Sigmoid colon (tissue), 7 donors: ENCODE measurements at places on chromosomes 7 and 10.

DNA sequence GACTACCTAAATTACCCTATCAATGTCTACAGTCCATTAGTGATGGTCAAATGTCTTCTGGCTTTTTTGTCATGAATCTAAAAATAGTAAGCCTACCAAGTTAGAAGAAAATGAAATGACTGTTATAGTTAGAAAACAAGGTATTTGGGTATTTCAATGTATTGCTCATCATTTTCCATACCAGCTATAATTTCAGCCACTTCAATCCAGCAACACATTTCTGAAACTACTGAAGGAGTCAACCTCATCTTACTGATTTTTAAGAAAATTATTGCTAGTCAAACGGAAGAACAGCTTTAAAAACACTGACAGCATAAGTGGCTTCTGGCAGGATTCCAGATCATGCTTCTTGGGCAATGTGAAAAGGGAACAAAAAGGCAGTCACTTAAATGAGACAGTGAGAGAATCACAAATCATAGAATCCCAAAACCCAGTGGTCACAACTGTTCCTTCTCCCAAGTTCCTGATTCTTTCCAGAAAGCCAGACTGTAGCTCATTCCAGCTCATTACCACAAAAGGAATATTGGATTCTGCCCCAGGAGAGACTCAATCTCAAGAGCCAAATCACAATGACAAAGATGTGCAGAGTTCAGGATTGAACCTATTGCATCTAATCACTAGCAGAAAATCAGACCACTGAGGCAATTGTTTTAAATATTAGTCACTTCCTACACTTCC, 61.2 kb upstream of the LRRN3 start:
- H3K4me3 ChIP-seq: no peak overlapping the region
- no peaks in the 10 kb centered on the region for H3K4me1 ChIP-seq
- DNase-seq: no peak
- H3K27ac ChIP-seq: no peak overlapping the region
- H3K27me3 ChIP-seq: no peaks in the 10 kb centered on the region

- no peak overlapping the region for H3K27ac ChIP-seq
- no peaks in the 10 kb centered on the region for H3K27me3 ChIP-seq
- no peaks in the 10 kb centered on the region for H3K36me3 ChIP-seq
- no peaks in the 10 kb centered on the region for H3K4me1 ChIP-seq
- DNase-seq: no peak
Measured at GRCh38 chr10:6473901-6474370, 106.1 kb downstream of the PRKCQ start.

- no peaks in the 10 kb centered on the region for H3K27me3 ChIP-seq
- H3K4me3 ChIP-seq: no peak overlapping the region
- no peak for DNase-seq
- no peak overlapping the region for H3K27ac ChIP-seq
- H3K36me3 ChIP-seq: no peaks in the 10 kb centered on the region
- H3K4me1 ChIP-seq: no peaks in the 10 kb centered on the region
Measured at GRCh38 chr10:99266383-99266782, 30.7 kb upstream of the HPSE2 start.

- no peaks in the 10 kb centered on the region for H3K4me1 ChIP-seq
- no peak overlapping the region for H3K4me3 ChIP-seq
- no peak for DNase-seq
- no peaks in the 10 kb centered on the region for H3K36me3 ChIP-seq
- H3K27me3 ChIP-seq: no peaks in the 10 kb centered on the region
Measured at GRCh38 chr7:123770378-123770777, 21.6 kb upstream of the WASL start.

- H3K27me3 ChIP-seq: peaks cover 24% of the 10 kb centered on the region
- H3K36me3 ChIP-seq: no peaks in the 10 kb centered on the region
- H3K4me1 ChIP-seq: peaks cover 12% of the 10 kb centered on the region
- peak; percentile 70 for DNase-seq
- H3K27ac ChIP-seq: no peak overlapping the region
Measured at GRCh38 chr7:100632951-100633717, 8.2 kb downstream of the TFR2 start.

GRCh38 chr7:149427096-149427680, 33.7 kb downstream of the ZNF777 start:
- H3K36me3 ChIP-seq: peaks cover 12% of the 10 kb centered on the region
- no peak overlapping the region for H3K27ac ChIP-seq
- H3K4me1 ChIP-seq: peaks cover 11% of the 10 kb centered on the region
- H3K4me3 ChIP-seq: no peak overlapping the region
- no peaks in the 10 kb centered on the region for H3K27me3 ChIP-seq
- DNase-seq: no peak

DNA sequence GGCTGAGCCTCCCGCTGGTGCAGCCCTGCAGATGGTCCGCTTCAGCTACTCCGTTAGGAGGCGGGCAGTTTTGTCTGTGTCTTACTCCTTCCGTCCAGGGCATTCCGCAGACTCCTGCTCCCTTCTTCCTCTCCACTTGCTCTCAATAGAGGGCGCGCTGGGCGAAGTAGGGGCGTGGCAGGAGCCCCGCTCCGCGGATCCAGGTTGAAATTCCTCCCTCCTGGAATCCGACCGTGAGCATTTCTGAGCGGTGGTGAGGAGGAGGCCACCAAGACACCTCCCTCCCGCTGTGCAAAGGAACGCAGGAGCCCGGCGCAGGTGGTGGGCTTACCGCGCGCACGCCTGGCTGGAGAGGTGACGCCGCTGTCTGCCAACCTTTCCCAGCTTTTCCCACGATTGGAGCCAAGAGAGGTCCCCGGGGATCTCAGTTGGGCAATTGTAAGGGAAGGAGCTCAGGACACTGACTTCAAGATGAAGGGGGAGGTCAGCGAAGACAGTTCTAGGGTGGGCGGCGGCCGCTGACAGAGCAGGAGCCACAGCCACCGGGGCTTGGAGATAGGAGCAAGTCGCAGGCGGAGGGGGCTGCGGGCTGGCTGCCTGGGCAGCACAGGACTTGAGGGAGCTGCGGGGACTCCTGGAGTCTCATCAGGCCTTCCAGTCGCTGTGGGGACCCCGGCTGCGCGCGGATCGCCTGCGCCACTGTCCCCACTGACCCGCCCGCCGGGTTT, 1011.3 kb downstream of the XPNPEP1 start:
- no peaks in the 10 kb centered on the region for H3K27me3 ChIP-seq
- H3K36me3 ChIP-seq: no peaks in the 10 kb centered on the region
- DNase-seq: peak; percentile 81
- no peaks in the 10 kb centered on the region for H3K4me1 ChIP-seq

- no peak overlapping the region for H3K27ac ChIP-seq
- no peaks in the 10 kb centered on the region for H3K27me3 ChIP-seq
- H3K4me3 ChIP-seq: no peak overlapping the region
- DNase-seq: no peak
- no peaks in the 10 kb centered on the region for H3K36me3 ChIP-seq
Measured at GRCh38 chr7:133601617-133602016, 348.7 kb downstream of the EXOC4 start.

DNA sequence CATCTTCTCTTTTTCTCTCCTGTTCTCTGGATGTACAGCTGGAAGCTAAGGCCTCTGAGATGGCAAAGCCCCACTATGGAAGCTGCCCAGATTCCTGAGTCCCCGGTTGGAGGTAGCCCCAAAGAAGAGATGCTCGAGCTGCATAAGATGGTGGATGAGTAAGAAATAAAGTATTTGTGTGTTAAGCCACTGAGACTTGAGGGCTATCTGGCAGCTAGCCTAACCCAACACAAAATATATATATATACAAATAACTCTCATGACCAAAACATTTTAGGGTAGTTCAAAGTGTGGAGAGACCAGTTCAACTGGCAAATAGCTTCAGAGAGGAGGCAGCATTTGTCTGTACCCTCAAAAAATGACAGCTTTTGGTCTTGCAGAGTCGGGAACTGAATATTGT, 72.4 kb upstream of the PDE1C start:
- no peak overlapping the region for H3K4me3 ChIP-seq
- H3K36me3 ChIP-seq: no peaks in the 10 kb centered on the region
- no peaks in the 10 kb centered on the region for H3K4me1 ChIP-seq
- no peaks in the 10 kb centered on the region for H3K27me3 ChIP-seq
- no peak for DNase-seq
- H3K27ac ChIP-seq: no peak overlapping the region

- H3K36me3 ChIP-seq: no peaks in the 10 kb centered on the region
- no peaks in the 10 kb centered on the region for H3K27me3 ChIP-seq
- no peaks in the 10 kb centered on the region for H3K4me1 ChIP-seq
- DNase-seq: no peak
Measured at GRCh38 chr10:42630537-42631134, 7.7 kb downstream of the ZNF33B start.

- H3K27ac ChIP-seq: no peak overlapping the region
- H3K27me3 ChIP-seq: no peaks in the 10 kb centered on the region
- H3K4me3 ChIP-seq: no peak overlapping the region
- H3K36me3 ChIP-seq: no peaks in the 10 kb centered on the region
Measured at GRCh38 chr10:126849646-126850045, 55.6 kb upstream of the DOCK1 start.

GRCh38 chr10:44635176-44635575, 250.3 kb upstream of the CXCL12 start:
- no peaks in the 10 kb centered on the region for H3K36me3 ChIP-seq
- H3K27me3 ChIP-seq: no peaks in the 10 kb centered on the region
- no peaks in the 10 kb centered on the region for H3K4me1 ChIP-seq
- no peak for DNase-seq
- H3K27ac ChIP-seq: no peak overlapping the region
- no peak overlapping the region for H3K4me3 ChIP-seq

DNA sequence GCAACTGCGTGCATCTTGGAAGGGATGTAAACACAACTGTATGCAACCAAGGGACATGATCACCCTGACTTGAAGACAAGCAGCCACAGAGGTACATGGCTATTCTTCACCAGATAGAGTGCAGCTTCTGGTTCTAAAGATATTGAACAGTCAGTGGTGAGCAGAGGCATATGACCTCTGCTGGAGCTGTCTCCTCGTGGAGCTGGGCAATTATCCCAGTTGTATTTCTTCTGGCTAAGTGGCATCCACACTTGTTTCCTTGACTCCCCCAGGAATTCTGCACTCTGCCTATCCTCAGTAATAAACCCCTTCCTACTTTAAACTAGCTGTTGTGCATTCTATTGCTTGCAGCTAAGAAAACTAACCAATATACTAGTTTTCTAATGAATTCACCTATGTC, 216.8 kb downstream of the THSD7A start:
- no peak overlapping the region for H3K4me3 ChIP-seq
- H3K4me1 ChIP-seq: no peaks in the 10 kb centered on the region
- H3K27me3 ChIP-seq: no peaks in the 10 kb centered on the region
- no peaks in the 10 kb centered on the region for H3K36me3 ChIP-seq
- no peak for DNase-seq
- no peak overlapping the region for H3K27ac ChIP-seq

DNA sequence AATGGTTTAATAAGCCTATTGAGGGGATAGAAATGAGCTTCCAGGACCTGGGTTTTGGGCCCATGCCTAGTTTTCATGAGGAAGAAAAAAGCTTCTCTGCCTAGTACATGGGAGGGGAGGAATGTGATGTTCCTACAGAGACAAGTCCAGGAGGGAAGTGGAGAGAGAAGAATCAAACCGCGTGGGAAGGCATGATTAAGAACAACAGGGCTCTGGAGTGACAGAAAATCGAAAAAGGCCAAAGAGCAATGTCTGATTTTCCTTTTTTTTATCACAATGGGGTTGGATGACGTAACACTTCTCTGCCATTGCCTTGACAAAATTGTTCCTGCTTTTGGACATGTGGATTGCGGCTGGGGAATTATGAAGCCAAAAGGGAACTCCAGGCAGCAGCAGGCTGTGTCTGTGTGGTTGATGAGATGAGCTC, 258.6 kb downstream of the CXCL12 start:
- no peak overlapping the region for H3K27ac ChIP-seq
- no peaks in the 10 kb centered on the region for H3K4me1 ChIP-seq
- DNase-seq: peak; percentile 72
- H3K27me3 ChIP-seq: no peaks in the 10 kb centered on the region
- H3K4me3 ChIP-seq: no peak overlapping the region

DNA sequence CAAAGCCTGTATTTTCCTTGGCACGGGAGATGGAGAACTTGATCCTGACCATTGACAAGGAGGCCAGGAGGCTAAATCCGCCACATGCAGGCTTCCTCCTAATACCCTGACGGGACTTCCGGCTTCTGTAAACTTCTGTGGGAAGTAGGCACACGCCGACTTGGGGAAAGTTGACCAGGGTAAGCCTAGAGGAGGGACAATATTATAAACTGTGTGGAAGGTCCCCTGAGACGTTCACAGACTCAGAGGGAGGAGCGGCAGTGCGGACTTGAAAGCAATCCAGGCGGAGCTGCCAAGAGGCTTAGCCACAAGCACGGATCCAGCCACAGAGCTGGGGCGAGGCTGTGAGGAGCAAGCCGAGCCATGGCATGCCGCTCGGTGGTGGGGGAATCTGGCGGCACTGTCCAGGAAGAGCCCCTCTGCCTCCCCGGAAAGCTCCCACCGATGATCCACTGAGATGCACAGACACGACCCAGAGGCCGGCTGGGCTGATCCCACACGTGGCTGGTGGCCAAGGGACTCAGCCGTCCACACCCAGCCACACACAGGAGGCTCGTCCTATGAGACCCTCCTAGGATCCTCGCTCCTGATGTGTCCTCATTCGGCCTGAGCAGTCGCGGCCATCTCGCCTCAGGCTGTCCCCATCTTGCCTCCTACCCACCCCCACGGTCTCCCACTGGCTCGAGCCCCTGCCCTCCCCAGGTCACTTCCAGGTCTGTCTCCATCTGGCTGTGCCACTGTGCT, 40.0 kb upstream of the INSIG1 start:
- H3K4me3 ChIP-seq: no peak overlapping the region
- H3K27ac ChIP-seq: peak overlapping the region; percentile 76
- no peaks in the 10 kb centered on the region for H3K4me1 ChIP-seq
- H3K27me3 ChIP-seq: peaks cover 5% of the 10 kb centered on the region
- H3K36me3 ChIP-seq: no peaks in the 10 kb centered on the region
- DNase-seq: peak; percentile 84

- H3K4me1 ChIP-seq: peaks cover 69% of the 10 kb centered on the region
- H3K27ac ChIP-seq: peak overlapping the region; percentile 10
- H3K36me3 ChIP-seq: no peaks in the 10 kb centered on the region
- no peak overlapping the region for H3K4me3 ChIP-seq
- H3K27me3 ChIP-seq: no peaks in the 10 kb centered on the region
- no peak for DNase-seq
Measured at GRCh38 chr10:6173203-6173602, 29.5 kb upstream of the PFKFB3 start.

DNA sequence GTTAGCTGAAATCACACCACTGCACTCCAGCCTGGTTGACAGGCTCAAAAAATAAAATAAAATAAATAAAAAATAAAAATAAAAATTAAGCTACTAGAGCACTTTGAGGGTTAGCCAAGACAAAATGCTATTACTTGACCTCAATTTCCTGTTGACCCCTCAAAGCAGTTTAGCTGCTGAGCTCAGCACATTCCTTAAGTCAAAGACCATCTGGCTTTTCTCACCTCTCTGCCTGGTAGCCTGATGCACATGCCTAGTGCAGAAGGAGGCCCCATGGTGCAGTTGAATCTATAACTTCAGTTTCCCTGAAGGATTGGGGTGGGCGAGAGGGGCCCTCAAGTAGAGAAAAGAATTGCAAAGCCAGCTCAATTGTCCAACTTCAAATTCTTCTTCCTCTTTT, 211.1 kb upstream of the GALNT17 start:
- H3K4me3 ChIP-seq: no peak overlapping the region
- no peaks in the 10 kb centered on the region for H3K4me1 ChIP-seq
- H3K36me3 ChIP-seq: no peaks in the 10 kb centered on the region
- no peak for DNase-seq
- H3K27me3 ChIP-seq: no peaks in the 10 kb centered on the region
